ENCODE measurements at places on chromosomes 3 and 15.
A peak's percentile ranks its signal among the peaks of the same experiment; 100 is the strongest.

GRCh38 chr3:180102134-180102533 lies 65.4 kb upstream of the PEX5L start:
- DNase-seq = no peak

DNA sequence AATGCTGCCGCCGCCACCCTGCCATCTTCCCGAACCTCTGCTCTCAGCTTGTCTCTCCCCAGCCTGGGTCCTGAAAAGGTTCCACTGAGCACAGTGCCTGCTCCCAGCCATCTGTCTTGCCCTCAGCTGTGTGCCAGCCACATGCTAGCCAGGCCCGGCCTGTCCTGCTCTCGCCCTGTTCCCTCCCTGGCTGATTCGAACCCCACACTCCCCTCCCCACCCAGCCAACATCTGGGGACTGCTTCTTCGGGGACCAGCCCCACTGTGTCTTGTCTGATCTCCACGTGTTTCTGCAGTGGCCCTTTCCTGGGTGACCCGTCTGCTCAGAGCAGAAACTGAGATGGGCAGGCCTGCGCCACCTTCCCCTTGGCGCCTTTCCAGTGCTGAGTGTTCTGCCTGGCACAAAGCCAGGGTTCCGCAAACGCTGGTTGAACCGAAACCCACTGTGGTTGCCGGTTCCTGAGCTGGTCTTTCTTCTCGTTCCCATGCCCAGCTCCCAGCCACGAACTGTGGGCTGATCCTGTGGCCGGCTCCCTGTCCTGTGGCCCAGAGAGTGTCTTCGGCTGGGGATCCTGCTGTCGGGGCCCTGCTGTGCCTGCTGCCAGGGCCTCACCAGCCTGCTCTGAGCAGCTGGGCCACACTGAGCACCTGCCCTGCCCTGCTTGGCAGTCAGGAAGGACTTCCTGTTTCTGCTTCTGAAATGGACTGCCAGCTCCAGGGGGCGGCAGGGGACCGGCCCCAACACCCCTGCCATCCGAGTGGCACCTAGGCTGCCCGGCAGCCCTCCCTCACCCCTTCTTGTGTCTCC lies 62.7 kb upstream of the KLF13 start:
- peak; percentile 40 for DNase-seq

GRCh38 chr3:192831111-192831644 lies 86.5 kb downstream of the MB21D2 start:
- DNase-seq = no peak

- DNase-seq = no peak
These were observed 481.2 kb upstream of the WNT5A start for GRCh38 chr3:55968331-55968730.

- no peak for DNase-seq
These were observed 163.2 kb upstream of the GRM7 start for GRCh38 chr3:6697722-6698121.

DNA sequence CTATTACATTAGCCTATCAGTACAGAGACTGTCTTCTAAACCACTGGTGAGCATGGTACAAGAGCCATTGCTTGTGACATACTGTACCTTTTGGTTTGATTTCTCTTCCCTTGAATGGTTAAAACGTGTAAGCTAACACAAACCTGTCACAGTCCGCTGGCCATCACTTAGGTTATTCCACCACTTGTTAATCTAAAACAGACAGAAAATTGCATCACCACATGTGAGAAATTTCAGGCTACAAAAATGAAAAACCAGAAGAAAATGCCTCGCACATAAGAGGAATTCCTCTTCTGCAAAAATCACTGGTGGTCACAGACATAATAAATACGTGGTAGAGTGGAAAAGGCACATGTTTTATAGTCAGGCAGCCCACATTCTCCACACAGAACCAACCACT lies 22.1 kb downstream of the PARL start:
- no peak for DNase-seq

DNA sequence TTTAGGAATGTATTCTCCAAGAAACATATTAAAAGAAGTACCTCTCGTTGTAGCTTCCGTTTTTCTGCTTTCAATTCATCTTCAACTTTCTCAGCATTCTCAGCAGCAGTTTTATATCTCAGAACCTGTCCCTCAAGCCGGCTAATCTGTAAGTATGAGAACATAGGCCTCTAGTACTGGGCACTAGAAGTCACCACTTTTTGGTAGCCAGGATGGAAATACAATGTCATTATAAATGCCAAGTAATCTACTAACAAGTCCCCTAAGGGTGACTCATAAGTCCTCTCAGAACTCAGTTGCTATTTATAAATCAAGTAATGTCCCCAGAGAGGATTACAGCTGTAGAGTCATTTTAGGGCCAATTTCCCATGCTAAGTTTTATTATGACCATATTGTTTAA lies 61.1 kb downstream of the MLH1 start:
- no peak for DNase-seq
